ENCODE measurements at places on chromosomes 1 and 21.

- DNase-seq: no peak
These were observed 301.9 kb upstream of the RUNX1 start for GRCh38 chr21:35350965-35351364.

DNA sequence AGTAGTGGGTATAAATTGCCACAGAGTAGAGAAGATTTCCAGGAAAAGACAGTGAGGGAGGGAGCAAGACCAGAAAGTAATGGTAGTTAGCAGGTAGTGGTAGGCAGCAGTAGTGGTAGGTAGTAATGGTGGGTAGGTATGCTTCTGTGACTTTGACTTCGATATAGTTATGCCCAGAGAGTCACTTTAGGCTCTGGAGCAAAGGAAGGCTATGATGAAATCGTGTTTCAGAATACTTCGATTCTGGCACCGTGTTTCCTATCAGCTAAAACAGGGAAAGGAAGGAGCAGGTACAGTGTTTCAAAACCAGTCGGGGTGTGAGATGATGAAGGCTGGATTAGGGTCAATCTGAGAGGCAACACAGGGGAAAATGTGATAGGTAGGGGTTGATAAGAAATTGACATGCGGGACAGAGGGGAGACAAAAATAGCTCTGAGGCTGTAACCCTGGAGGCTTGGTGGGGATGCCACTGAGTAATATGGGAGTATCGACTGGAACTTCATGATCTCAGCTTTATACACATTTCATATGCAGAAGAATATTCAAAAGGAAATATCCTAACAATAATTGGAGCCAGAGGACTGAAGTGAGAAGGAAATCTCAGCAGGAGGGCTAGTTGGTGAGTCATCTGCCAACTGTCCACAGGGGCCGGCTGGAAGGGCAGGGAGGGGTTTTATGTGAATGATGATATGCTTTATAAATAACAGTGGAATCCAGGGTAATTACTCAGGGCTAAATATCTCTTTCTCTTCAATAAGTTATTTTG lies 25.2 kb upstream of the TRIM45 start:
- DNase-seq: no peak

GRCh38 chr1:17919525-17920439 lies 164.6 kb downstream of the ACTL8 start:
- DNase-seq: peak; percentile 9

- DNase-seq: no peak
These were observed 45.2 kb downstream of the SLC37A1 start for GRCh38 chr21:42558846-42559245.

DNA sequence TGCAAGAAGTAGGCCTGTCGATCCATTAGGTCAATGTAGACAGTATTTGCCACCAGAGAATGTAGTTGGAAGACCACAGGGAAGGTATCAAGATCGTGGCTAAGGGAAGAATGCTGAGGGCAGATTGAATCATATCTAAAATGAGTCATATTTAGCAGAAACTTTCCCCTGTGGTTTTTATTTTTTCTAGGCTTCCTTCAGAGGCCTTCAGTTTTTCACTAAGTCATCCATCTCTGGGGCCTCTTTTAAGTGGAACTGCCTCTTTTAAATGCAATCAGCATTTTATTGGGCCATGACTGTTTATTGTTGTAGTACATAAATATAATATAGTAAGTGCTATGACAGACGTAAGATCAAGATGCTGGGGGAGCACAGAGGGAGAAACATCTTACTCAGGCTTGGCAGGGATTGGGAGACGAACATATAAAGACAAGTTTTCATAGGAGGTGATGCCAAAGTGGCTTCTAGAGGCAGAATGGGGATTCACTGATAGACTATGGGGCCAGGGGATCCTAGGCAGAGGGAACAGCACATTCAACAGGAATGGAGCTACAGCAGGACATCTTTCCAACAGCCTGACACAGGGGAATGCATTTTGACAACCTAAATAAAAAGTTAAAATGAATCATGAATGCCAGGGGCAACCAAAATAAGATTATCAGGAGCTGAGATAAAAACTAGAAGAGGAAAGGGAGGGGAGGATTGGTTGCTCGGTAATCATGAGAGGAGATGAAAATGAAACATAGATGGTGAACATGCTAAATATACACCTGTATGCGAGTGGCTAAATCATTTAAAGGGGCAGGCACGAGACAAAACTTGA lies 20.1 kb downstream of the UBE2U start:
- no peak for DNase-seq

GRCh38 chr1:109309347-109309746 lies 2.5 kb upstream of the MYBPHL start:
- no peak for DNase-seq

All from putamen (tissue), 1 donor.